HepG2 (cell line): ENCODE measurements at places on chromosomes 1 and 21. TPM values are rescaled to one million over a fixed set of nuclear protein-coding genes. Genes with fewer than 3 reads are reported as not detected.
A peak's percentile ranks its signal among the peaks of the same experiment; 100 is the strongest.

KIF26B gene
- total RNA-seq: 0.03 and 0.09 TPM in 2 replicates

DNA sequence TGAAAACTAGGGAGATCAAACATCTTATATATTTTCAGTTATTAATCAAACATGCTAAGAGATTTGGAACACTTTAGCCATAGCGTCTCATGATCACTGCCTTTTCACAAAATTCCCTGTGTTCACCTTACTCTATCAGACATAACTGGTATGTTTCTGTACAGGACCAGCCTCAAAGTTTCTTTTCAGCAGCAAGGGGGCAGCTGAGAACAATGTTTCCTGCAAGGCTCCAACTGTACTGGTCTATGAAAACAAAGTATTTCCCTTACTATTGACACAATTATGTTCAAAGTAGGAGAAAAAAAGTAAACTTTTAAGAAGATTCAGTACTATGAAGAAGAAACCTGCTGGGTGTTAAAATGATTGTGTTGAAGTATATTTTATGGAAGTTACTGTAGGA is 98.5 kb downstream of the ATF6 start:
- peak; percentile 5 for DNase-seq

- DNase-seq: no peak
These were observed 186.7 kb downstream of the PDE4B start for GRCh38 chr1:65979136-65980044.

DNA sequence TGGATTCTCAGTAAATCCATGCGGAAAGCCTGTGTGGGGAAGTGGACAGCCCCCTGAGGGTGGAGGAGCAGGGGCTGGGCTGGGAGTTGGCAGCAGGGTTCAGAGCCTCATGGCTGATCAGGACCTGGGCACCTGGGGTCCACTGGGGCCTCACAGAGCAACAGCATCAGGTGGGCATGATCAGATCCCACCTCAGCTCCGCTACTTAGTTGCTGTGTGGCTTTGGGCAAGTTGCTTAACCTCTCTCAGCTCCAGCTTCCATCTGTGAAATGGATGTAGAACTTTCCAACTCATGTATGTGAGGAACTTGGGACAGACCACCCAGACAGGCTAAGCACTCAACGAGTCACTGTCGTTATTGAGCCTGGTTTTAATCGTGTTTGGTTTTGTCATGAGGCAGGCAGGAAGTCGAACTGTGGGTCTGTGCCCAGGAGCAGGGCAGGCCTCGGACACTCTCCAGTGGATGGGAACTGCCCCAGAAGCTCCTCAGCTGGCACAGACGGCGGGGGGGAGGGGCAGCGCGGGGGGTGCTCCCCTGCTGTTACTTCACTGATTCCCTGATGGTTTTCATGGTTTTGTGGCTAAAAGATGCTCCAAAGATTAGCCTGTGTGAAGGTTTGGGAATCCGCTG is 155.8 kb upstream of the TMEM51 start:
- DNase-seq: no peak

DNA sequence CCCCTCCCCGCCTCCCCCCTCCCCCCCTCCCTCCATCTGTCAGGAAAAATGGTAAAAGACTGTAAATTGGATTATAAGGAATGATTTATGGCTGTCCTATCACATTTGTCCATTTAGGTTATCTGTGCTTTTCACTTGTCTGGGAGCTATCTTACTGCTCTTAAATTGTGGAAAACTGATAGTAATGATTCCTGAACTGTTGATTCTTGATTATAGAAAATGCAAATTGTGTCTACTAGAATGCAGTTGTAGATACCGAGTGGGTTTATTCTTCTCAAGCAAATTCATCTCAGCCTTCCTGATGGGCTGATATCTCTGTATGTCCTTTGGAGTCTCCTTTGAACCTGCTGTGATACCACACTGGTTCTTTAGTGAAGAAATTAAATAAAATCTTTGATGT is 12.3 kb downstream of the RYR2 start:
- no peak for DNase-seq

- peak; percentile 26 for DNase-seq
These were observed 470 bp downstream of the TNR start for GRCh38 chr1:175742790-175743459.

RNU1-3 gene
- 859 and 11,018 TPM in 2 replicates for total RNA-seq

GRCh38 chr1:181263444-181263843 is 174.9 kb downstream of the IER5 start:
- DNase-seq: no peak

GRCh38 chr1:86502721-86503405 is 34.1 kb downstream of the CLCA1 start:
- DNase-seq: peak; percentile 6
